ENCODE measurements at places on chromosomes 5 and 9.

DNA sequence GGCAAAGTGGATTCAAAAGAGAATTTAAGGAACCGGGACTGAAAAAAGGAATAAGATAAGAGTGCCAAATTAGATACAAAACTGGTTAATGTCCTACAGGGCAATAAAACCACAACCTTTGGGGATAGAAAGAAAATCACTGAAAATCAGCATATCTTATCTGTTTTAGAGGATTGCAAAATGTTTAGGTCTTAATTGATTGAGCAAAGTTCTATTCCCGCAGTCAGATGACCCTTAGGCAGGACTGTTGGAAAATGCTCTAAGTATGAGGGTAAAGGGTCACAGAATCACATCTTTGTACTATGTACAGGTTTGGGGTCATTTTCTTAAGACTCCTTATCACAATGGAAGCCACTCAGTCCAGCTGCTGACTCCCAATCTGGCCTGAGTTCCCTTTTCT, 129.0 kb downstream of the GABBR2 start:
- DNase-seq, result no peak

- no peak for DNase-seq
These were observed 37.3 kb upstream of the TJP2 start for GRCh38 chr9:69136779-69137178.

- no peak for DNase-seq
These were observed 78.4 kb downstream of the MACIR start for GRCh38 chr5:103336941-103337340.

GRCh38 chr5:92494508-92494907, 1086.5 kb downstream of the NR2F1-AS1 start:
- DNase-seq, result peak; percentile 52

DNA sequence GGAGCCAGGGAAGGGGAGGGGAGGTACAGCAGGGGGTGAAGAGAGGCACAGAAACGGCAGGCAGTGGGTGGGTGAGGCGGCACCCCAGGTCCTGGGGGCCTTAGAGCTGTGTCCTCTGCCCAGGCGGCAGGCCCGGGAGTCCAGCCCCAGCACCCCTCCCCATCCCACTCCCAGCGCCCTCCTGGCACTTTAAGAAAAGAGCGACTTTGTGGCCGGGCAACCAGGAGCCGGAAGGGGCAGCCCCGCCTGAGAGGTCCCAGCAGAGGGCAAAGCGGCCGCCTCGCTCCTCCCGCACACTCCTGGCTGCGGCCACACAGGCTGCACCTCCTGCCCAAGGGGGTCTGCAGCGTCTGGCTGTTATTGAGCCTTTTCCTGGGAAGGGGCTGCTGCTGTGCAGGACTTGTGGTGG, 42.6 kb downstream of the NACC2 start:
- DNase-seq, result no peak
